GM23248 (cell line): ENCODE measurements at places on chromosomes 1 and 21.

- peak; percentile 17 for DNase-seq
These were observed 23.8 kb downstream of the IGFN1 start for GRCh38 chr1:201214461-201214860.

- DNase-seq, result no peak
These were observed 28.1 kb downstream of the RAP1A start for GRCh38 chr1:111647736-111648135.

GRCh38 chr1:7013833-7014639, 228.8 kb downstream of the CAMTA1 start:
- DNase-seq, result no peak

DNA sequence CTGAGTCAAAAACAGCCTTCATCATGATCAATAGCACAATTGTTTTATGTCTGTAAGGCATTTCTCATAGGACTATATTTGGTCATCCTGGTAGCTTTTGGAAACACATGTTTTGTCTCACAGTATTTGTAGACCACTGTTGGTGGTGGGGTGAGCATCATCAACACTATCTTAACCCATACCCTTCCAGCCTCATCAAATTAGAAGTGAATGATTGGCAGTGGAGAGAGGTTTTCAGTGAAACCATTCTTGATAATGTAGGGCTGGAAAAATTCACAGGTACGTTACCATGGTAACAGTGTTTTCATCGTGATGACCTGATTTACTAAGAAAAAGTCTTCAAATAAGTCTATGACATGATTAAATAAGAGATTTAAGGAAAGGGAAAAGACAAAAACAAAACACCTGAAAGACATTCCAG, 45.3 kb upstream of the C1orf105 start:
- no peak for DNase-seq

GRCh38 chr1:229689273-229689672, 63.2 kb downstream of the URB2 start:
- no peak for DNase-seq

DNA sequence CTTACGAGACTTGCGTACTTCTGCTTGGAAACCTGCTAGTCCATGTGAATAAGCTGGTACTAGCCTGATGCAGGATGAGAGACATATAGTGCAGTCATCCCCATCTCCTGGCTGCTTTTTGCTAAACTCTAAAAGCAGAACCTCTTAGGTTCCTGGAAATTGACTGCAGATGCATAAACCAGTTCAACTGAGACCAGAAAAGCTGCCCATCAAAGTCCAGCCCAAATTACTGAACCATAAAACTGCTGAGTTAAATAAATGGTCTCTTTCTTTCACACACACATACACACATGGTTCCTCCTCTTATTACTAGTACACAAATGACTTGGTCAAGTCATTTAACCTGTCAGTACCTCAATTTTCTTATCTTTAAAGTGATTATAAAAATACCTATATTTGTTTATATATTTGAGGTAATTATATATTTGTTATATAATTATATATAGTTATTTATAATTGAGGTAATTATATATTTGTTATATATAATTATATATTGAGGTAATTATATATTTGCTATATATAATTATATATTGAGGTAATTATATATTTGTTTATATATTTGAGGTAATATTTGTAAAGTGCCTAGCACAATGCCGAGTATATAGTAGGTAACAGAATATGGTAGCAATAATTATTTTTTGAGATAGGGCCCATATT, 25.2 kb upstream of the RABGAP1L start:
- no peak for DNase-seq
